ENCODE measurements at places on chromosomes 2 and 18. TPM values are rescaled to one million over a fixed set of nuclear protein-coding genes. Genes with fewer than 3 reads are reported as not detected.

MSH6 gene
- 44.0 TPM for total RNA-seq

ALPP gene
- total RNA-seq = not detected

PAIP2B gene
- 2.3 TPM for total RNA-seq

FBXO48 gene
- 0.33 TPM for total RNA-seq

USP37 gene
- 9.1 TPM for total RNA-seq

ZSWIM2 gene
- total RNA-seq = not detected

RIT2 gene
- total RNA-seq = not detected

PID1 gene
- total RNA-seq = 3.4 TPM

POTEJ gene
- not detected for total RNA-seq

REG3A gene
- not detected for total RNA-seq

HOXD13 gene
- total RNA-seq = not detected

PDE1A gene
- 2.7 TPM for total RNA-seq

KCNG2 gene
- total RNA-seq = not detected

CNNM4 gene
- 8.8 TPM for total RNA-seq

KIF5C gene
- total RNA-seq = 0.33 TPM

SCYGR4 gene
- not detected for total RNA-seq

CCDC148 gene
- 0.38 TPM for total RNA-seq

RGPD3 gene
- total RNA-seq = 0.13 TPM

RAB6C gene
- total RNA-seq = not detected

LTBP1 gene
- total RNA-seq = 109 TPM

DUSP2 gene
- 2.1 TPM for total RNA-seq

LOXHD1 gene
- total RNA-seq = not detected

FAM228A gene
- total RNA-seq = not detected

TNFAIP6 gene
- total RNA-seq = 1.1 TPM

NT5C1B gene
- total RNA-seq = not detected
